CD4-positive, CD25-positive, alpha-beta regulatory T cell (primary cell): ENCODE measurements at places on chromosomes 4 and X.
A peak's percentile ranks its signal among the peaks of the same experiment; 100 is the strongest.

- DNase-seq: no peak
These were observed 71.1 kb downstream of the CLOCK start for GRCh38 chr4:55475394-55476243.

DNA sequence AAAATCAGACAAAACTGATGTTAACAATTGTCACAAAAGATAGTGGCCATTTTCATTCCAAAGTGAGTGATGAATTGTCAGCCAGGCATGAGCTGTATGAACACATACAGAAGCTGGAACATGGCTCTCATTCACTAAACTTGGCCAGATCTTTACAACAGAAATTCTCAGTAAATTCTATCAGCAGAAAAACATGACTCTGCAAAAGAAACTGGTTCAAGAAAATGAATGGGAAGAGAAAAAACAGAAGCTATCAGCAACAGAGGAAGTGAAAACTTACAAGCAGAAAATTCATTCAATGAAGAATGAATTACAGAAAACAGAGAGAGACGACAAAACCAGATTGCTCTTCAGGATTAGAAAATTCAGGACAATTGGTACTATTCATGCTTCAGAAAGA, 249.6 kb downstream of the COL25A1 start:
- DNase-seq: no peak

- no peak for DNase-seq
These were observed 2141.7 kb upstream of the TENM3 start for GRCh38 chr4:180101348-180102083.

DNA sequence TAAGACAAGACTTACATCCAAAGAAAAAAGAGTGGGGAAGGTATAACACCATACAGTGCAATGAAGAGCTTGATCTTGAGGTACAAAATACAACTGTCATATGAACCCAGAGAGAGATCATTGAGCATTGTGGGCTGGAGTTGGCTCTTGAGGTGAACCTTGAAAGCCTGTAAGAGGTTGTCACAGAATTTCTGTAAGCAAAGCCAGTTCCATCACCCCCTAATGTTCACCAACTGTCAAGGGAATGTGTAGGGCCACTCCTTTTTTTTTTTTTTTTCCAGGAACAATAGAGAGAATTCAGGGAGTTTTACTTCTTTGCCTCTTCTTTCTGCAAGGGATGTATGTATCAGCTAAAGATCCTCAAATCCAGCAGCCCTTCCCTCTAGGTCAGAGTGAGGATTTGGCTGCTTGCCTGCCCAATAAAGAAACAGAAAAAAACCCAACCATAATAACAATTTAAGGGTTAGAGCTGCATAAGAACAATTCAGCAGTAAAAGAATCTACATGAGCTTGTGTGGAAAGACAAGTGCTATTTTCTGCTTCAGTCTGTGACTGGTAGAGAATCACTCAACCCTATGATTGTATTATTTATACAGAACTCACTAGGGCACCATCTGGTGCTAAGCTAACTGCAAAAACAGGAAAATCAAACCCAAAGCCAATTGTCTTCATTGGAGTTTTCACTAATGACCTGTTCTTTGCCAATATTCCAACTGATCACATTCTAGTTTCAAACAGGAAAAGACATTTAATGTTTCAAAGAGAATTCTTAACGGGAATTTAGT, 217.5 kb upstream of the TEX13C start:
- no peak for DNase-seq

GRCh38 chr4:3202836-3203820, 45.8 kb upstream of the MSANTD1 start:
- peak; percentile 74 for DNase-seq

- no peak for DNase-seq
These were observed 163.7 kb upstream of the PPP1R2C start for GRCh38 chrX:42941671-42942070.

GRCh38 chr4:16212138-16212782, 14.0 kb downstream of the TAPT1 start:
- DNase-seq: no peak

DNA sequence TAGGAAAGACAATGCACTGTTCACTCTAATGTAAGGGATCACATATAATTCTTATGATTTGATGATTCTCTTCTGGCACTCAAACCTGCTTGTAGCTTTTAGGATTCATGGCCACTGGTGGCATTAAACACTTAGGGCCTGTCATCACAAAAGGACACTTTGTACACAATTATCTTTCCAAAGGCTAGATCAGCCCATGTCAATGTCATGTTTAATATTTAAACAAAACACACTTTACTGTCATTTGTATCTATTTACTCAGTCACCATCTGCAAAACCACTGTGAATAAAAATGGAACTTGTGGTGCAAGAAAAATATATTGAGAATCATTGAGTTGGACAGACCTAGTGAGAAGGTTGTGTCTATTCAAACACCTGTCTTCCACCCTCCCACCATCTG, 83.6 kb upstream of the TTC29 start:
- DNase-seq: no peak

DNA sequence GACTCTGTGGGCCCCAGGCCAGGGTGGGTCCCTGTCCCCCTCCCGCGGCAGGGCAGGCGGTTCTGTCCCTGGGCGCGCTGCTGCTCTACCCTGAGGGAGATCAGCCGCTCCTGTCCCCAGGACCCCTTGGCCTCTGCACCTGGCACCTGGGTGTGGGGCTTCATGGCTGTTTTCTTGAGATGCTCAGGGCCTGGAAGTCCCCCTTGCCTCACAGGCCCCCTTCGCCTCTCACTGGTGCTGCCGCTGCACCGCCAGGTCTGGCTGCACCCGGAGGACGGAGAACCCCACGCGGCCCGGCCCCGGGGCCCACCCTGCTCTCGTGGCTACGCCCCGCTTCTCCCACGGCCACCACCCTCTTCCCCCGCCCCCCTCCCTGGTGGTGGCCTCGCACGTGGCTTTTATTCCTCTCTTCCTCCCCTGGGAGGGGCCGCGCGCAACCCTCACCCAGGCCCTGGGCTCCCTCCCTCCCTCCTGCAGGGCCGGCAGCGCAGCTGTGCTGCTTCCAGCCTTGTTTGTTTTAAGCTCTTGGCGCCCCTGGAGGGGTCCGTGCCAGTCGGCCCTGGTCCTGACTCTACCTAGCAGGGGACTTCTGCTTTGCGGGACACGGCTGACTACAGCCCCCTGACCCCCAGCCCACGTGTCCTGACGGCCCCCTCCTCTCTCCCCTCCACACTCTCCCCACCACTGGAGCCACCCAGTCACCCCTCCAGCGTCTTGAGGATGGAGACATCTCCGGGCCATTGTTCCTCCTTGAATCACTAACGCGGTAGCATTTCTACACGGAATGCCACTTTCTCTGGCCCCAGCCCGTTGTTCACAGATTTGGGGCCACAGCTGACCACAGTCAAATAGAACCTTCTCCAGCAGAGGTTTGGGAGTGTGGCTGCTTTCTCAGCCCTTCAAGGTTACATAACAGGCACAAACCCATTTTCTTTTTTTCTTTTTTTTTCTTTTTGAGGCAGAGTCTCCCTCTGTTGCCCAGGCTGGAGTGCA, 20.6 kb upstream of the CLDN24 start:
- DNase-seq: no peak

DNA sequence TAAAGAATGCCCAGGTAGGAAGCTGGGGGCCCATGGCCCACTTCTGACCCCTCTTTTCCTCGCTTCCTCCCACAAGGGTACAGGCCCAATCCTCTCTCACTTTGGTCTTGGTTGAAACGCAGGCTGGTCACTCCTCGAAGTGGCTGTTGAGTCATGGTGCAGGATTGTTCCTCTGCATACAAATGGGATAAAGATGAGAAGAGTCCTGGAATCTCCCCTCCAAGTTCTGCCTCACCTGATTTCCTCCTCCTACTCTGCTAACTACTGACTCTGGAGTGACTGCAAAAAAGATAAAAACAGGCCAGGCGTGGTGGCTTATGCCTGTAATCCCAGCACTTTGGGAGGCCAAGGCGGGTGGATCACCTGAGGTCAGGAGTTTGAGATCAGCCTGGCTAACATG, 1.7 kb downstream of the WDR45 start:
- no peak for DNase-seq

DNA sequence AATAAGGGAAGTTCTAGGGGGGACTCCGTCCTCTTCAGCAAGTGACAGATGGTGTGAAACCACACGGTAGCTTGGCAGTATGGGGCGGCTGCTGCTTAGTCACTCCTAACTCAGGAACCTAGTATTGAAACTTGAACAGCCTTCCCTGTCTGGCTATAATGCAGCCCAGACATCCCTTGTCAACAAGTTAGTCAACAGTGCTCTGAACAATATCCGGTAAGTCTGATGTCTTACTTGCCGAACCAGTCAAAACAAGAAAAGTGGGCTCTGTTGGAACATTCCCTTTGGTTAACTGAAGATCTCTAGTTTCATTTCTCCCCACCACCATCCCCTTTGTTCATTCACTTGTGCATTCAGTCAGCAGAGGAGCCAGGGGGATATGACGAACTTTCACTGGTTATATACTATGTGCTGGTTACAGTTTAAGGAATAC, 18.7 kb upstream of the CXCL13 start:
- DNase-seq: peak; percentile 46

GRCh38 chrX:19912-20571, 261.1 kb upstream of the PLCXD1 start:
- peak; percentile 12 for DNase-seq

DNA sequence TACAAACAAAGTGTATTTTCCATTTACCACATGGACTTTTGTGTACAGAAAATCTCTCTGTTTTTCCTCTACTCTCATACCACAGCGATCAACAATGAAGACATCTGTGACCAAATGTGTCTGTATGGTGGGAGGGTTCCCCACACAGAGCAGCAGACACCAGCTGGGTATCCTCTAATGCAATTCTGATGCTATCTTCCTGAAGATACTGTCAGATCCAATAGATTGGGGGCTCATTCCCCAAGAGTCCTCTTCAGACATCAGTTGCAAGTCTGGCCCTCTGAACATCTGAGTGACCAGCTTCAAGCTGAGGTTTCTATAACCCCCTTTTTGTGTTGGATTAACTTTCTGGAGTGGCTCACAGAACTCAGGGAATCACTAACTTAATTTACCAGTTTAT, 659.4 kb downstream of the CCSER1 start:
- no peak for DNase-seq

- DNase-seq: no peak
These were observed 2.9 kb downstream of the HCFC1 start for GRCh38 chrX:153968754-153969124.

DNA sequence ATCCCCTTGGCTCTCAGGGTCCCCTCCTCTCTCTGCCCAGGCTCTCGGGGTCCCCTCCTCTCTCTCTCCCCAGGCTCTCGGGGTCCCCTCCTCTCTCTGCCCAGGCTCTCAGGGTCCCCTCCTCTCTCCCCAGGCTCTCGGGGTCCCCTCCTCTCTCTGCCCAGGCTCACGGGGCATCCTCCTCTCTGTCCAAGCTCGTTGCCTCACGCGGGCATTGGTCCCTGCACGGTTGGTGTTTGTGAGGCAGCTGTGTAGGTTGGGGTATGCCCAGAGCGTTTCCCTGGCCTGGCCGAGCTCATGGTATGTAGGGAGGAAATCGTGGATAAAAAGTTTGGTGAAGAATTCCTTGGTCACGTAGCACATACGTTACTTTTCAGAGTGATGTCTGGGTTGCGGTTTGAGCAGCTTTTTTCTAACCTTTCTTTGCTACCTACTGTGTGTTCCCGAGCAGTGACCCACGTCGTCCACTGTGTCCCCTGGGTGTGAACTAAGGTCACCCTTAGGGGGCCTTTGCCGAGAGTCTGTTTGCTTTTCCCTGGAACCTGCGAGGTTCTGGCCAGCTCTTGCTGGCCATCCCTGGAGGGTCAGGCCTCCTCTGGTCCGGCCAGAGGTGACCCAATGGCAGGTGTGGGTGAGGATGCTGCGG, 36.6 kb downstream of the PCGF3 start:
- no peak for DNase-seq

GRCh38 chr4:124541652-124542420, 170.7 kb downstream of the ANKRD50 start:
- DNase-seq: no peak

DNA sequence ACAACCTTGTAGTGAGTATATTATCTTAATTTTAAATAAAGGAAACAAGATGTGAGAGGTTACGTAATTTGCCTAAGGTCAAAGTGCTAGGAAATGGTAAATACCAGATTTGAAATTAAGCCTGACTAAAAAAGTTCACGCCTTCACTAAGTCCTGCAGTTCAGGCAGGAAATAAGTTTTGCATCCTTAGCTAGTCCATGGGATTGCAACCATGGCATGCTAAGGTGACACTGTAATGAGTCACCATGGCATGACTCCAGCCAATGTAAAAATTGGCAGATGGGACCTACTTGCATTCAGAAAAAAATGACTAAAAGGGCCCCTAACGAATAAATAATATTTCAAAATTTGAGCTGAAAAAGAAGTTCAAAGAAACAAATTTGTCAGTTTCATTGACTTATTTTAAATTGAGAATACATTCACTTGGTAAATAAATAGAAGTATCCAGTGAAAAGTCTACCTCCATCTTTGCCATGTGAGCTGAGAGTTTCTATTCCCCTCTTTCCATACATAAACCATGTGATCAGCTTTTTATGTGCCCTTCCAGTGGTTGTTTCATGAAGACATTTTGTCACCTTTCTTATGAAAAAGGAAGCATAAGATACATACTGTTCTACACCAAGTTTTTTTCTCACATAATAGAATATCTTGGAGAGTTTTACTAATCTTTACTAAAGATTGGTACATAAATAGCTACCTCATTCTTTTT, 72.4 kb downstream of the ANKRD50 start:
- DNase-seq: no peak

DNA sequence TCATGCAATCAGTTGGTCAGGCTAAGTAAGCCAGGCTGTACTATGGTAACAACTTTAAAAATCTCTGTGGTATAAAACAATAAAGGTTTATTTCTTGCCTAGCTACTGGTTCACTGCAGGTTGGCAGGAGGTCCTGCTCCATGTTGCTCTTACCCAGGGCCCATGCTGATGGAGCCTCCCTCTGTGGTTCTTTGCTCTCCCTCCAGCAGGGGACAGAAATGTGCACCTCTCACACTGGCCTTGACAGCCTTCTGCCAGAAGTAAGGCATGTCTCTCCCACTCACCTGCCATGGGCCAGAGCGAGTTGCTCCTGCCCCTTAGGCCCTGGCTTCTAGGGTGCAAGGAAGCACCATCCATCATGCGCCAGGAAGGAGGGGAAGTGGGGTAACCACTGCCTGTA, 31.1 kb downstream of the CLDN22 start:
- no peak for DNase-seq

GRCh38 chr4:649751-650310, 24.2 kb downstream of the ATP5ME start:
- no peak for DNase-seq

DNA sequence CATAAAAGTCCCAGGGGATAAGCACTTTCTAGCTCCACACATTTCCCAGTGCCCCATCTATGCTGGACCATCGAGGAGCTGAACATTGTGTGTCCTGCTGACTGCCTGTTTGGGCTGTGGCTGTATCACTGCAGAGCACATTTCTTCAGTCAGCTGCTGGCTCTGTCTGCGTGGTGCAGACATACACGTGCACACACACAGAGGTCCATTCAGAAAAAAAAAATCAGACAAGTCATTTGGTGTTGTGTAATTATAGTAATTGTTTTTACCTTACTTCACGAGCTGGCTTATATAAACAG, 1.1 kb upstream of the PDLIM3 start:
- DNase-seq: no peak

DNA sequence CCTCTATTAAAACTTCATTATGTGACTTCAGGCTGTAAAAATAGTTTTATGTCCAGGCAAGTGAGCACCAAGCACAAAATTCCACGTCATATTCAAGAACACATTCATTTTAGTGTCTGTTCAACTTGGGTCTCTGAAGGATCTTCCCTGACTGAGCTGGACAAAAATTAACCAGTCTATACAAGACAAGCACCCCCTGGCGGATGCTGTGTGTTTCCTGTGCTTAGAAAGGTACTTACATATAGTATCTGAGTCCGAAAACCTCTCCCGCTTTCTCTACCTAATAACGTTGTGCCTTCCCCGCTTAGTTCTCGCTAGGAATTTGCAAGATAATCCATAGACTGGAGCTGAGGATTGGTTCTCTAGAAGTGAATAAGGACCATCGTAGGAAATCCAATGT, 2214.5 kb upstream of the TENM3 start:
- no peak for DNase-seq
